ENCODE measurements at places on chromosomes 2 and 18.

DNA sequence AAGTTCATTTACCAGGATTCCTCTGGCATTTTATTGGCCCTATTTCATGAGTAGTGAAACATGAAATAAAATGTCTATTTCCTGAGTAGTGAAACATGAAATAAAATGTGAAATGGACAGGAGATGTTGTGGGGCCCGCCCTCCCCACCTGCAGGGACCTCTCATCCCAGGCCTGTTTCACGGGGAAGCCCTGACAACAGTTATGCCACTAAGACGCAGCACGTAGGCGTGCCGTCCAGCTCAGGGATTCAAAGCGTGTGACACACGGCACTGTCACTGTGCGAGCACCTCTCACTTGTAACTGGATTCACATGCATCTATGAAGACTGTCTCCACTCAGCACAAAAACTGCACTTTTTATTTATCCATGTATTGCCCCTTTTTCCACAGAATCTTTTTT lies 83.4 kb upstream of the SNTG2 start:
- DNase-seq = no peak

DNA sequence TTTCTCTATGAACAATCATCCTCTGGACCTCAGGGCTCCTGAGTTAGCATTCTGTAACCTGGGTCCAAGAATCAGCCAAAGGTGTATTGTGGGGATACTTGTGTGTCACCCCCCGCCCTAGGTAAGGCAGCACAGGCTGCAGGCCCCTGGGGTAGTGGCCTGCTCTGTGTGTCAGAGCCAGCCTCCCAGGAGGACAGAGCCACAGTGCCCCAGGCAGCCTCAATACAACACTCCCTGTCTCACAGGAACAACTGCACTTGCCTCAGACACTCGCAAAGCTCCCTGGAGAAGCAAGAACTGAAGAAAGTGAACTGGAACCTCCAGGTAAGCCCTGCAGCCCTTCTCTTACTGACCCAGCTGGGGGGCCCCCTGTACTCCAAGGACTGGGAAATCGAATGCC lies 121.3 kb upstream of the PPP1CB start:
- DNase-seq = no peak

DNA sequence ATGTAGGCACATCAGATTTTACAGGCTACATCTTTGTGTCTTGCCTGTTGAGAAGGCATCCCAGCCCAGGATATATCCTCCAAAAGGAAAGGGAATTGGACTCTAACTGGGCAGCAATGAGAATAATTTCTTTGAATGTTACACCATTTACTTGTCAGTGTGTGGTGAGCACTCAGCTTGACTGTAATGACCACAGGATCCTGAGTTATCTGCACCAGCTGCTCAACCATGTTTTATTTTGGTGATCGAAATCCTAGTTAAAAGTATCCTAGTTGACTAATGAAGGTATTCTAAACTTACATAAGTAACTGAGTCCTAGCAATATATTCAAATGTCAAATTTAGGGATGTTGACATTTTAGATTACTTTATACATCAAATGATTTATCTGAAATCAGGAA lies 123.0 kb downstream of the MYO3B start:
- DNase-seq = no peak

DNA sequence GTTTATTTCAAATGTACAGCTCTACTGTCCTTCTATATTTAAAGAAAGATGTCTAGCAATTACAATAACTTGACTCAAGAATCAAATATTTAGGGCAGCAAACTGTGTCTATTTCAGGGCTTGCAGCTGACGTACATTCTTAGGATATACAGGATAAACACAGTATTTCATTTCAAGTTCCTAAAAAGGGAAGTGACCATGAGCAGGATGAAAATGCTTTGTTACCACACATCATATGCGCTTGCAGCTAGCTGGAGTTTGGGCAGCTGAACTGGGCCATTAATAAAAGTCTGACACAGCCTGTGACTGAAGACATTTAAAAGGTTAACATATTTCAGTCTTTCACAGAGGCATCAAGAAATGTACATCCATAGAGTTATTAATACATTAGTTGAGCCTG lies 264.6 kb upstream of the TRIB2 start:
- DNase-seq = no peak

GRCh38 chr2:121255358-121255757 lies 29.6 kb downstream of the TFCP2L1 start:
- DNase-seq = no peak

DNA sequence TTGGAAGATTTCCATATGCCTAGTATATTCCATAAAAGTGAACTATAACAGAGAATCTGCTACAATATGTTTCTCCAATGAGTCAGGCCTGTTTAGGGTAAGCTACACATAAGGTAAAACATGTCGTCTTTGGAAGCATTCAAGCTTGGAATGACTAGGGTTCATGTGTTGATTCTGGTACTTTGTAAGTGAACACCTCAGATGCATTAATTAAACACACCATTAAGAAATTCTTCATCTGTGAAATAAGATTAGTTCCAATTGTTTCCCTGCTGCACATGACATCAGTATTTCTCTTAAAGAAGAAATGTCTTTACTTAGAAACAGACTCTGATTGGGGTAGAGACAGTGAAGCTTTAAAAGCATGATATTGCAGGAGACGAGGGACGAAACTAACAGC lies 461.1 kb upstream of the NXPH2 start:
- no peak for DNase-seq

DNA sequence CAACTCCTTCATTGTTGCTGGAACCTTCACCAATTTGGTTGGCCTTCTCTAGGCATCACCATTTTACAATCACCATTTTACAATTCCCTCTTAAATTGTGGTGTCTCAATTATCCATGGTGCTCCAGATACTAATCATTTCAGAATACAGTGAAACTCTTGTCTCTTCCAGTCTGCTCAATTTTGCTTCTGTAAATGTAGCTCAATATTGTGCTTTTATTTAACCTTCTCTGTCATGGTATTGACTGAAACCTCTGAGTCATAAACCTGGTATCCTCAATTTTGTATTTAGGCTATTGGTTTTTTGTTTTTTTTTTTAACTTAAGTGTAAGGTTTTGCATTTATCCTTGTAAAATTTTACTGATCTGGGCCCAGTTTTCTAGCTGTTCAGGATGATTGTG lies 16.1 kb downstream of the STRADB start:
- no peak for DNase-seq

DNA sequence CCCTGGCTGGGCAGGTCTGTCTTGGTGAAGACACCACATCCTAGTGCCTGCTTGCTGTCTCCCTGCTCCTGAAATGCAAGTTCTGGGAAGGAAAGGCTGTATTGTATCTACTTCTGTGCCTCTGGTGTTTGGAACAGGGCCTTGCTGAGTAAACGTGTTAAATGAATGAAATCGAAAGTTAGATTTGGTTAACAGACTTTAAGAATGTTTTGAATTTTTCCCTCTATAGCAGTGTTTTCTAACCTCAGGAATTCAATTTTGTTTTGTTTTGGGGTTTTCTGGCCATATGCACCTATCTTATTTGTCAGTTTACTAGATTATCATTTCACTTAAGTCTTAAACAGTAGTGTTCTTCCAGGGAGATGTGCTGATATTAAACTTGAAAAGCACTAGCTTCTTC lies 20.7 kb downstream of the FARP2 start:
- DNase-seq = no peak

DNA sequence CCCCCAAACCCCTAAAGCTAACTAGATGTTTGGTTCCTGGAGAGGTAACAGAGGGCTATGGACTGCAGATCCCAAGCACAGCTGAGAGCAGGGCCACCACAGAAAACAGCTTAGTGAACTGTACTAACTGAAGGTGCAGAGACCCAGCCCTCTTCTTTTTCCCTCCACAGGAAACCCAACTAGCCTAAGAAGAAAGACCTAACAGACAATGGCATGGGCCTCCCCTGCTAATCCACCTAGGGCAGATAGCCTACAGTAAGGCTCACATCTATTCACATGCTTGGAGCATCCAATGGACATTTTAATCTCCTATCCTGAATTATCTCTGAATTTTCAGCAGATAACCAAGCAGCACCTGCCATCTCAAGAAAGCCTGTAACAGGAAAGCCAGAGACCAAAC lies 8.8 kb upstream of the FECH start:
- DNase-seq = no peak

GRCh38 chr2:239263231-239263630 lies 137.6 kb downstream of the HDAC4 start:
- DNase-seq = no peak

- DNase-seq = no peak
Observed at GRCh38 chr2:216490061-216490460, 8.6 kb upstream of the RPL37A start.

- DNase-seq = peak; percentile 93
Observed at GRCh38 chr18:32378705-32379104, 92.0 kb downstream of the GAREM1 start.

- no peak for DNase-seq
Observed at GRCh38 chr18:28715206-28715605, 538.3 kb upstream of the CDH2 start.

- DNase-seq = no peak
Observed at GRCh38 chr2:111246620-111247061, 125.9 kb downstream of the BCL2L11 start.

DNA sequence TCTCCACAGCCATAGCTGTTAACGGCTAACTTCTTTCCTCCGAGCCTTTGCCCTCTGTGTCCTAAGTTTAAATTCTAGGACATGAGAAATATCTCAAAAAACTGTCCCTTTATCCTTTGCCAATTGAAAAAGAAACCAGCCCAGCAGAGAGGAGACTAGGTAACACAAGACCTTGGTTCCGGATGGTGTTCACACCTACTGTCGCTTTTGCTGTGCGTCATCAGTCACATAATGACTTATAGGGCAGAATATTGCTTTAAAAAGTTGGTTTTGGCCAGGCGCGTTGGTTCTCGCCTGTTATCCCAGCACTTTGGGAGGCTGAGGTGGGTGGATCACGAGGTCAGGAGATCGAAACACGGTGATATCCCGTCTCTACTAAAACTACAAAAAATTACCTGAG lies 66.2 kb downstream of the SP3 start:
- DNase-seq = no peak

GRCh38 chr2:15867194-15868171 lies 72.9 kb upstream of the MYCN start:
- DNase-seq = no peak

DNA sequence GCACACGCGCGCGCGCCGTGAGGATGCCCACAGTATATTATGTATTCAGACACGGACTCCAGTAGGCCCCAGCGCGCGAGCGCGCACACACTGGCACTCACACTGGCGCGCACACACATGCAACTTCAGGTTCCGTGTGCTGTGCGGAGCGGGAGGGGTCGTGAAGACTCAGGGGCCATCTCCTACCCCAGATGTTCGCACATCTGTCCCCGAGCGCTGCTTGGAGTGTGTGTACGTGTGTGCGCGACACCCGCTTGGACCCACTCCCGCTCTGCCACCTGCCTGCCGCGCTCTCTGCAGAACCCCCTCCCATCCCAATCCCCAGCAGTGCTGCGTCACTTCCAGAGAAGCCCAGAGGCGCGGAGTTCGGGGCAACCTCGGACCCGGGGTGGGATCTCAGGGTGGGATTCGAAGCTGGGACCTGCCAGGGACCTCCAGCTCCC lies 2.6 kb downstream of the NRP2 start:
- no peak for DNase-seq

GRCh38 chr2:19652811-19653210 lies 249.0 kb downstream of the TTC32 start:
- DNase-seq = no peak

- no peak for DNase-seq
Observed at GRCh38 chr18:77130229-77131099, 2.1 kb downstream of the MBP start.

GRCh38 chr2:13115643-13116042 lies 398.9 kb downstream of the TRIB2 start:
- DNase-seq = no peak

DNA sequence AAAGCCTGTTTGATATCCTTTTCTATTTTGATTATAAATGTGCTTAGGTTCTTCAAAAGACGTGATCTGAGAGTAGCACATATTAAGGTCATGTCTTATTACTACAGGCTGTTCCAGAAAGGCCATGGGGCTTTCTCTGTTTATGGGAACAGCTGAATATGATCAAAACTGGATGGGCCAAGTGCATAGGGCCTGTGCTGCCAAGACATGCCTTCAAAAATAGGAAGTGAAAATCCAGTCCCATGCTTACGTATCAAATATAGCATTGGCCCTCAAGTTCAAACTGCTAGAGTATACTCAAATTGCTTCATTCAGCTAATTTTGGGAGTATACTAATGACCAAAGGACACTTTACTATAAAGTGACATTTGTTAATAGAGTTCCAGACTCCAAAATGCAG lies 24.1 kb downstream of the SLC25A52 start:
- no peak for DNase-seq

DNA sequence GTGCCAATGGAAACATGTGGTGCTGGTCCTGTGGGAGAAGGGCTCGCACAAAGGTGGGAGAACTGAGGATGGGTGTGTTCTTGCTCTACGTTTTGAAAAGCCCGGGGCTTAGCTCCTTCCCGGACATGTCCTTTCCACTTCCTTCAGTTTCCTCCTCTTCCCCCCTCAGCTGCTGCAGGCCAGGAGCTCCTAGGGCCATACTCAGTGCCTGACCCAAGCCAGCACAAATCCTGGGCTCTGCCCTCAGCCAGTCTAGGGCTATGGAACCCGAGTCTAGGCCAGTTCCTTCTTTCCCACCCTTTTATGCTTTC lies 1.4 kb upstream of the SIX2 start:
- no peak for DNase-seq

- DNase-seq = no peak
Observed at GRCh38 chr2:217431577-217432269, 571.1 kb downstream of the TNS1 start.

GRCh38 chr2:202643012-202643858 lies 8.5 kb downstream of the FAM117B start:
- DNase-seq = no peak

- DNase-seq = no peak
Observed at GRCh38 chr2:222960126-222960525, 91.9 kb upstream of the KCNE4 start.

DNA sequence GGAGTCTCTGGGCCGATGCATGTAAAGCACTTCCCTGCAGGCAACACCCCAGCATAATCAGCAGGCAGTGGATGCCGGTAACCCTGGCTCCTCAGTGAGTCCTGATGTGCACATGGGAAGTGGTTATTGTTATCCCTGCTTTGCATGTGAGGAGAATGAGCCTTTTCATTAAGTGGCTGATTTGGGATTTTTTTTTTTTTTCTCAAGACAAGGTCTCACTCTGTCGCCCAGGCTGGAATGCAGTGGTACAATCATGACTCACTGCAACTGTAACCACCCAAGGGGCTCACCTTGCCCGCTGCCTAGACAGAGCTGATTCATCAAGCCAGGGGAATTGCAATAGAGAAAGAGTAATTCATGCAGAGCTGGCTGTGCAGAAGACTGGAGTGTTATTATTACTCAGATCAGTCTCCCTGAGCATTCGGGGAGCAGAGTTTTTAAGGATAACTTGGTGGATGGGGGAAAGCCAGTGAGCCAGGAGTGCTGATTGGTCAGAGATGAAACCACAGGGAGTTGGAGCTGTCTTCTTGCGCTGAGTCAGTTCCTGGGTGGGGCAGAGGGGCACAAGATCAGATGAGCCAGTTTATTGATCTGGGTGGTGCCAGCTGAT lies 95.4 kb downstream of the SOCS6 start:
- DNase-seq = no peak
